ENCODE measurements at places on chromosomes 7 and 10. TPM values are rescaled to one million over a fixed set of nuclear protein-coding genes. Genes with fewer than 3 reads are reported as not detected.

OR2A42 gene
- not detected for total RNA-seq

CALHM1 gene
- total RNA-seq, result not detected

- no peaks in the 10 kb centered on the region for H3K4me1 ChIP-seq
- H3K27ac ChIP-seq, result no peak overlapping the region
- H3K4me3 ChIP-seq, result no peak overlapping the region
- H3K27me3 ChIP-seq, result peaks cover 16% of the 10 kb centered on the region
- no peaks in the 10 kb centered on the region for H3K36me3 ChIP-seq
Observed at GRCh38 chr7:142321391-142321790, 63.5 kb upstream of the PRSS58 start.

DNA sequence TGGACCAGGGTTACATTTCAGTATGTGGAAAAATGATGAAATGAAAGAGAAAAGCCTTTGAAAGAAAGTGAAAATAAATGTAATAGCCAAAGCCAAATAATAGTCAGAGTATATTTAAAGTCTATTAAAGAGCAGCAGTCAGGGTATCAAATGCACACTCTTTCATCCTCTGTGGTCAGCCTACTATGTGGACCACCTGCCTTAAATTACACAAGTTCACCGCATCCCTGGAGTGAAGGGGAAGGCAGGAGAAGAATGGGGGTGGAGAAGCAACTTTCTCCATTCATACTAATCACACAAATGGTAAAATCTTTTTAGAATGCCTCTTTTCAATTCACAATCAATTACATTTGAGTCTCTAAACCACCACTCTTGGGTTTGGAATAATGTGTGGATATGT lies 16.0 kb downstream of the TWIST1 start:
- no peak overlapping the region for H3K4me3 ChIP-seq
- no peak overlapping the region for H3K27ac ChIP-seq
- H3K27me3 ChIP-seq, result peaks cover 77% of the 10 kb centered on the region
- no peak for DNase-seq
- no peaks in the 10 kb centered on the region for H3K36me3 ChIP-seq

- no peak overlapping the region for H3K27ac ChIP-seq
- no peaks in the 10 kb centered on the region for H3K36me3 ChIP-seq
- no peaks in the 10 kb centered on the region for H3K27me3 ChIP-seq
Observed at GRCh38 chr10:124962421-124962820, 20.5 kb downstream of the ZRANB1 start.
